Lung (tissue), 17 donors: ENCODE measurements at places on chromosomes 13 and 19. TPM values are rescaled to one million over a fixed set of nuclear protein-coding genes. Genes with fewer than 3 reads are reported as not detected.

DNA sequence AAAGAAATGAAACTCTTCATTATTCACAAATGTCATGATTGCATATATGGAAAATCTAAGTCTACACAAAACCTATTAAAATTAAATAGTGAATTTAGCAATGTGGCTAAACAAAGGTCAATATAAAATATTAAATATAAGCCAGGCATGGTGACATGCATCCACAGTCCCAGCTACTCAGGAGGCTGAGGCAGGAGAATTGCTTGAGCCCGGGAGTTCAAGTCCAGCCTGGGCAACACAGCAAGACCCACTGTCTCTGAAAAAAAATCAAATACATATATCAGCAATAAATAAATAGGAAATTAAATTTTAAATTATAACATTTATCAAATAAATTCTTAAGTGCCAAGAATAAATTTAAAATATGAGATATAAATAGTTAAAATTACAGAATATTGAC, 11.9 kb downstream of the PSMC4 start:
- DNase-seq, result no peak

GRCh38 chr19:58020129-58020528, 13.7 kb upstream of the ZSCAN1 start:
- no peak for DNase-seq

DNA sequence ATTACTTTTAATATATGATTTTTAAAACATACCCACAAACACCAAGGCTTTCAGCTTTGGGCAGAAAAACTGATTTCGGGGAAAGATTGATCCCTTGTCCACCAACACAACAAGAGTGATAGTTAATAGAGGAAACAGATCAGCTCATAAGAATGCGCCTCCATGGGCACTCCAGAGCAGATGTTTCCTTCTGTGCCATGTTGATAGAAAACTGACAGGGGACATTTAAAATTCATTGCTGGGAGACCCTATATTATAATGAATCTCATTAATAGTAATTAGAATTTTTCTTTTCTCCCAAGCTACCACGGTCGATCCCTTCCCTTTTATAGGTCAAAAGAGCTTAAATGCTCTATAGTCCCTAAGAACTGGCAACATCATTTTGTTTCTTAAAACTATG, 431.2 kb downstream of the IRS2 start:
- DNase-seq, result no peak

DNA sequence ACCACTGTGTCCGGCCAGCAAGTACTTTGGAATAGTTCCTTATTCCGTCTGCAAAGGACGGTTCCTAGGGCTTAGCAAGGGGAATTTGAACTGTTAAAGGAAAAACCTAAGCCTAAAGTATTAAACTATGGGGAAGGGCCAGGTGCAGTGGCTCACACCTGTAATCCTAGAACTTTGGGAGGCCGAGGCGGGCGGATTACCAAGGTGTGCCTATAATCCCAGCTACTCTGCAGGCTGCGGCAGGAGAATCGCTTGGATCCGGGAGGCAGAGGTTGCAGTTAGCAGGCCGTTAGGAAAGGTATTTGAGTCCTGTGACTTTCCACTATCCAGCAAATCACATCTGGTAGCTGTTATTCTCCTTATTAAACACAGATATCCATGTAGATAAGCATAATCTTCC, 9.4 kb upstream of the RAB20 start:
- DNase-seq, result no peak

- no peak for DNase-seq
These were observed 63.9 kb downstream of the GPC6 start for GRCh38 chr13:93290503-93290902.

- DNase-seq, result no peak
These were observed 136.8 kb downstream of the MIPEP start for GRCh38 chr13:23752111-23753001.

GRCh38 chr13:48728876-48729275, 75.1 kb downstream of the CYSLTR2 start:
- DNase-seq, result no peak

- DNase-seq, result no peak
These were observed 8.5 kb downstream of the MED26 start for GRCh38 chr19:16619457-16619856.

- DNase-seq, result no peak
These were observed 829.1 kb upstream of the MIR17HG start for GRCh38 chr13:90518417-90518816.

DNA sequence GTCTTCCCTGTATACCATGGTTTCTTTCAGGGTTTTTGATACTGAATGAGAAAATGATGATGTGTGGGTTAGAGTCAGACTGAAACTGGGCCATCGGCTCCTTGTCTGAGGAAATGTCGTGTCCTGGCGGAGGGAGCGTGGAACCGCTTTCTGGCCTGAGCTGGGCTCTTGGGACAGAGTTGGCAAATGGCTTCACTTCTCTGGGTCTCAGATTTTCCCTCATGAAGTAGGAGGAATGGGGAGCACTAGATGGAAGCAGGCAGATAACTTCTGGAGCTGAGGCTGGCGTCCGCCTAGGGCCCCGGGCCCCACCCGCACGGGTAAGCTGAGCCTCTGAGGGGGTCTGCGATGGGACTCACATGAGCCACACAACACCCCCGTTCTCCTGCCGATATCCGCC, 133.3 kb upstream of the WASF3 start:
- no peak for DNase-seq

- DNase-seq, result no peak
These were observed 43.9 kb downstream of the CELF5 start for GRCh38 chr19:3268326-3268725.

- no peak for DNase-seq
These were observed 88.6 kb upstream of the FARP1 start for GRCh38 chr13:98054301-98054700.

The POLRMT gene
- polyA plus RNA-seq, result 33.5 TPM

The TMEM150B gene
- polyA plus RNA-seq, result 13.4 TPM

The PALM3 gene
- 2.5 TPM for polyA plus RNA-seq

The PPP1R13L gene
- polyA plus RNA-seq, result 32.0 TPM

The ZNF426 gene
- 2.6 TPM for polyA plus RNA-seq

The NLRP11 gene
- not detected for polyA plus RNA-seq
